ENCODE measurements at places on chromosomes 6 and 20.

GRCh38 chr20:50464026-50464724 lies 46.0 kb upstream of the PTPN1 start:
- DNase-seq: no peak

DNA sequence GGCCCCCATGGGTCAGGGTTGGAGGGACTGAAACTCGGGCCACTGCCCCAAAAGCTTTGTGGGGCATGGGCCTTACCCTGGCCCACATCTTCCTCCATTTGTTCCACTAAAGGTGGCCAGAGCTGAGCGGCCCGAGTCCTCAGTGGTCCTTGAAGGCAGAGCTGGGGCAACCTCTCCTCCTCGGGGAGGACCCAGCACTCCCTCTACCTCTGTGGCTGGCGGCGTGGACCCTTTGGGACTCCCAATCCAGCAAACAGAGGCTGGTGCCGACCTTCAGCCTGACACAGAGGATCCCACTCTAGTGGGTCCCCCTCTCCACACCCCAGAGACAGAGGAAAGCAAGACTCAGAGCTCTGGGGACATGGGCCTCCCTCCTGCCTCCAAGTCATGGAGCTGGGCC lies 9.3 kb downstream of the LPIN3 start:
- DNase-seq: no peak

GRCh38 chr6:131419702-131420101 lies 153.3 kb upstream of the ARG1 start:
- DNase-seq: no peak

- no peak for DNase-seq
These were observed 20.5 kb downstream of the FYN start for GRCh38 chr6:111852725-111853124.

DNA sequence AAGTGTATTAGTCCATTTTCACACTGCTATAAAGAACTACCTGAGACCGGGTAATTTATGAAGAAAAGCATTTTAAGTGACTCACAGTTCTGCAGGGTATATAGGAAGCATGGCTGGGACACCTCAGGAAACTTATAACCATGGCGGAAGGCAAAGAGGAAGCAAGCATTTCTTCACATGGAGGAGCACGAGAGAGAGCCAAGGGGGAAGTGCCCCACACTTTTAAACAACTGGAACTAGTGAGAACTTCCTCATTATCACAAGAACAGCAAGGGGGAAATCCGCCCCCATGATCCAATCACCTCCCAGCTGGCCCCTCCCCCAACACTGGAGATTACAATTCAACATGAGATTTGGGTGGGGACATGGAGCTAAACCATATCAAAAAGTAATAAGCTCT lies 28.3 kb upstream of the B3GAT2 start:
- DNase-seq: no peak

DNA sequence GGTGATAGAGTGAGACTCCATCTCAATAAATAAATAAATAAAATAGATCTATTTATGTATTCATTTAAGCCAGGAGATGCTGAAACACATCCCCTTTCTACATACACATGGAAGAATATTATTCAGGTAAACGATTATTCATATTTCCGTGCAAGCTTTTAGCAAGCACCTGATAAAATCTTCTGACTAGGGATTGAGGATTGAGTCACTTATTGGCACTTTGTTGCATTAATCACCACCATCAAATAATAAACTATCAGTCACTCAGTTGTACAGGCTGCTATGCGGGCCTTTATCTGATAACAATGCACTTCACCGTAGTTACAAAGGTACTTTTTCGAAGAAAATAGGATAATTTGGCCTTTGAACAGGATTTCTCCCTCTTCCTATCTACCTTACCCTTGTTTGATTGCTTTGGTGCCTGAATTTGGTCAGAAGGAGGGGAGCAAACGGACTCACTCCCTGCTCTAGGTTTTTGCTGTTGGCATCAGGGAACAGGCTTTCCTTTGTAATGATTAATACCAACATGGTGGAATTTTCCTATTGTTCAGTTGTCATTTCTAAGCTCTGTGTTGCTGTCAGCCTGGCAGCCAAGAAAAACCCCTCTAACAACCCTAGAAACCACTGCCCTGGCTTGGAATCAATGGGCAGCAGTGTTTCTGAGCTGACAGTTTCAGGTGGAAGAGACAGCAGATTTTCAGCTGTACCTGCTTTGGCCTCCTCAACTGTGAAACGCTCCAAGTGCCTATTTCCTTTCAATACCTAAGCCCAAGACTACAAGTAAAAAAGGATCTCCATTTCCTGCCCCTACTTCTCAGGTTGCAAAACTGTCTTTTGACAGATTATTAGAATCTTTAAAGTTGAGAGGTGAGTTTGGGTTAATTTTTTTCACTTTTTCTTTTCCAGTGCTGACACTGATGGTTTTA lies 63.0 kb downstream of the MYB start:
- DNase-seq: no peak

GRCh38 chr6:41625442-41625841 lies 12.8 kb upstream of the MDFI start:
- no peak for DNase-seq

DNA sequence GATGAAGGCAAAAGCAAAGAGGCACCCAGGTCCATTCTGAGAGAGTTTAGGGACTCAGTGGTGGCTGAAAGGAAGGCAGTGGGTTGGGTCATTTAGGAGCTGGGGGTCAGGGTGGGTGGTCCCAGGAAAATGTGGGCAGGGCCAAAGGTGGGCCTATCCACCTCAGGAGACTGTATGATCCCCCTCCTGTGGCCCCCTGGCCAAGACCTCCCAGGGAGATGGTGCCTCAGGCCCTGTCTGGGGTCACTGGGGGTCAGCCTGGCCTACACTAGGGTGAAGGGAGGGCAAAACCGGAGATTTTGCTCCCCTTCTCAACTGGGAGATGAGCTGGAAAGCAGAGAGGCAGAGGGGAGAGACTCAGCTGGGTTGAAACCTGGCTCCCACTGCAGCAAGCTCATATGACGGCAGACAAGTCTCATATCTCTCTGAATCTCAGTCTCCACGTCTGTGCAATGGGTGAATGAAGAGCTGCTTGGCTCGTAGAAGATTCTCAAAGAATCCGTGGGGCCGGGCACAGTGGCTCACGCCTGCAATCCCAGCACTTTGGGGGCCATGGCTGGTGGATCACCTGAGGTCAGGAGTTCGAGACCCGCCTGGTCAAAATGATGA lies 11.5 kb upstream of the BAK1 start:
- DNase-seq: no peak

DNA sequence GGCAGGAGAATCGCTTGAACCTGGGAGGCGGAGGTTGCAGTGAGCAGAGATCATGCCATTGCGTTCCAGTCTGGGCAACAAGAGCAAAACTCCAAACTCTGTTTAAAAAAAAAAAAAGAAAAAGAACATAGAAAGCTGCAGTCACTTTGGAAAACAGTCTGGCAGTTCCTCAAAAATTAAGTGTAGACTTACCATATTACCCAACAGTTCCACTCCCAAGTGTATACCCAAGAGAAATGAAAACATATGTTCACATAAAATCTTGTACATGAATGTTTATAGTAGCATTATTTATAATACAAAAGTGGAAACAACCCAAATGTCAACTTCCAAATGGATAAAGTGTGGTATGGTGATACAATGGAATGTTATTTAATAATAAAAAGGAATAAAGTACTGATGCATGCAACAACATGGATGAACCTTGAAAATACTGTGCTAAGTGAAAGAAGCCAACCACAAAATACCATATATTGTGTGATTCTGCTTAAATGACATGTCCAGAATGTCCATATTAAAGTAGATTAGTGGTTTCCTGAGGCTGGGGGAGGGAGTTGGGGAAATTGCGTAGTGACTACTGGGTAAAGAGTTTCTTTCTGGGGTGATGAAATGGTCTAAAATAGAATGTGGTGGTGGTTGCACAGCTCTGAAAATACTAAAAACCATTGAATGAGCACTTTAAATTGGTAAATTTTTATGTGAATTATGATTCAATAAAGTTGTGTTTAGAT lies 62.9 kb downstream of the SUN5 start:
- DNase-seq: no peak

DNA sequence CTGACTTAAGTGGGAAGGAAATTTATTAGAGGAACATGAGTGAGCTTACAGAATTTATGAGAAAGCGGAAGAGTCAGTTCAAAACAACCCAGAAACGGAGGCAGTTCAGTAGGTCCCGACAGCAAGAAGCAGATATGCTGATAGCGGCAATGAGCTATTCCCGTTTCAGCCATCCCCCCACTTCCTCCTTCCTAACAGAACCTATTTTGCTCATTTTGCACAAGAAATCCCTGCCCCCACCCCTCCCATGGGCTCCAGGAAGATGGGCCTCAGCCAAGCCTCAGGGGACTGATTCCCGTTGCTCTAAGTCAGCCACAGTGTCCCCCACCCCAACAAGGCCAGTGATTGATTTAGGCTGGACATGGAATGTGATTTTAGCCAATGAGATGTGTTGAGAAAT lies 157.5 kb downstream of the CEBPB start:
- no peak for DNase-seq

- DNase-seq: no peak
These were observed 17.6 kb upstream of the FUCA2 start for GRCh38 chr6:143529095-143529494.

GRCh38 chr6:154648188-154648887 lies 84.9 kb upstream of the SCAF8 start:
- no peak for DNase-seq

GRCh38 chr6:44041461-44042260 lies 85.6 kb downstream of the MRPL14 start:
- no peak for DNase-seq

GRCh38 chr6:121321282-121321681 lies 13.0 kb downstream of the TBC1D32 start:
- DNase-seq: no peak

GRCh38 chr6:6495851-6496250 lies 92.7 kb upstream of the LY86 start:
- DNase-seq: no peak

DNA sequence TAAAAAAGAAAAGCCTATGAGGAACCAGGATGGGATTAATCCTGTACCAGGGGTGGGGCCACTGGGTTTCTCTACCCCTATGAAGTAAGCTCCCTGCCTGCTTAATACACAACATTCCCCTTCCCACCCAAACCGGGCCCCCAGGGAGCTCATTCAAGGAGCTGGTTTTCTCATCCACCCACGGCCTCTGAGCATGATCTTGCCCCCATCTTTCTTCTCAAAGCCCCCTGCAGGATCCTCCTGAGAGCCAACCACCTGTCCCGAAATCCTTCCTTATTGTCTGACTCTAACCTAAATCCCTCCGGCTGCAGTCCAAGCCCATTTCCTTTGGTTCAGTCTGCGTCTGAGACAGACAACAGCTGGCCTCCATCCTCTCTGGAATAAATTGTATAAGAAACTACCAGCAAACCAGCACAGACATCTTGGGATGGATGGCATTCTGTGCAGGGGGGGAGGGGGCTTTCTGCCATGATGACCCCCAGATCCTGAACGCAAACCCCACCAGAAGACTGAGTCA lies 21.0 kb downstream of the KCNK5 start:
- DNase-seq: no peak

DNA sequence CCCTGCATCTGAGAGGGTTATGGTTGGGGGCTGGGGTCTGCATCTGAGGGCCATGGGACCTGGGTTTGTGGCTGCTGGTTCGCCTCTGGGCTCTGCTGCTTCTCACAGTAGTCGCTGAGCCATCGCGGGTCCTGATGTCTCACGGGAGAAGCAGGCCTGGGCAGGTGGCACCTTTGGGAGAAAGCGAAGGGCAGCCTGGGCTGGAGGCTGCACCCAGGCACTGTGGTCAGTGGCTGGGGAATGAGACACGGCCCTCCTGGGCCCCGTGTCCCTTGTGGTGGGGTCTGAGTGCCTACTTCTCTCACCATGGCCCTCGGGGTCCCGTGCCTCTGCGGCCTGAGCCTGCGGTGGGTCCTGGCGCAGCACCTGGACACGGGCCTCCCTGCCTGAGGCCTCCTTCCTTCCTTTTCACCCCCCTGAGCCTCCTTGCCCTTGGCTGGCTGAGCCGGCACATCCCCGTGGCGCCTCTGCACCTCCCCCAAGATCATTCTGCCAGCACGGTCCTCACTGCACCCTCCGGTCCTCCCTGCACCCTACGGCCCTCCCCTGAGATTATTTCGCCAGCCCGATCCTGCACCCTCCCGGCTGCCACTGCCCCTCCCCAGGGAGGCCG lies 206.0 kb downstream of the ERMARD start:
- no peak for DNase-seq

DNA sequence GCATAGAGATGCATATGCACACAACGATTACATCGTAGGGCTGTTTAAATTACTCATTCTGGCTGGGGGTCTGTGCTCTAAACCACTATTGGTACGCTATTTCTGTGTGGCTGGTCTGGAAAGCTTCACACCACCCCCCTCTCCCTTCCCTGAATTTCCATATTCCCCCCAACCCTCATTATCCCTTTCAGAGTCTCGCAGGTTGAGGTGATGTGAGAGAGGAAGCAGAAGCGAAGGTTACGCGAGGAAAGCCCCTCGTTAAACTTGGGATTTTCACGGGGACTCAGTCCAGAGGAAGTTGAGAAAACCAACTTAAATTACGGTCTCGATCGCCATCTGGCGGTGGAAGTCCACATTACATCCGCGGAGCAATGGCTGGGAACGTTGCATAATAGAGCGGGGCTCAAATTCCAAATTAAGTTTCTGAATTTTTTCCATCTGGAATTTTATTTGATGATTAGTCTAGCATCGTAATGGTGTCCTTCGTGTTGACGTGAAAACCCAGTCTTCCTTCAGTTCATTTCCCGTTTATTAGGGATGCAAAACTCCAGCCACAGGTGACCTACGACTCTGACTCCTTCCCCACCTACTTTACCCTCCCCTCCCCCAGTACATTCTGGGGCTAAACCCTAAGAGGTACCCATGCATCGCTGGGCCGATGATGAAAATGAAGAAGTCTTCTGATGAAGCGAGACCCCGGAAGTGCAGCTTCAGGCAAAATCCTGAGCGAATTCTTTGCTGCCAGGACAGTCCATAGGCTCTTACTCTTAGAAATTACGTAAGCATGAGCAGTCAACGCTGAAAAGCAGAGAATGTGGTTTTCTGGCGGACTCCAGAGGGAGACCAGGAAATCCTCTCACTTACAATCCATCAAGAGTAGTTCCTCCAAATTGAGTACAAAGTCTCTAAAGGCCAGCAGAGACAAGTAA lies 19.7 kb downstream of the HLA-DOB start:
- DNase-seq: no peak

DNA sequence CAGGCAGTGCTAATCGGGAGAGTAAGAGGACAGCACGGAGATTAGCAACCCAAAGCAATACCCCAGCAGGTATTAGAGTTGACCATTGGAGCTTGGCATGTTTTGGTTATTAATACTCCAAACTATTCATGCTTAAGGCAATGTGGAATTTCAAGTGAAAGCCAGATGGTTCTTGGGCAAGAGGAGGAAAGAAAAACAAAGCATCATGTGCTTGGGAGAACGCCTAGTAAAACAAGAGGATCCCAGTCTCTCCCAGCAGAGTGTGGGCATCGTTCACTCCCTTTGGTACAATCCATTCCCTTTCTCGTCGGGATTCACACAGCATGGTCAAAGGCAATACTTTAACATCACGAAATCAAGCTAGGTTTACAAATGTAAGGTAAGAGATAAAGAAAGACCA lies 349.8 kb downstream of the PRKN start:
- no peak for DNase-seq

- no peak for DNase-seq
These were observed 477.1 kb upstream of the EYS start for GRCh38 chr6:66184091-66184490.

Data from NCI-H187 treated with DMSO at 0.1 percent for 48 hours (cell line).